ENCODE measurements at places on chromosomes 3 and 15.

GRCh38 chr3:75906555-75907112 lies 121.3 kb upstream of the ZNF717 start:
- peak; percentile 20 for DNase-seq

DNA sequence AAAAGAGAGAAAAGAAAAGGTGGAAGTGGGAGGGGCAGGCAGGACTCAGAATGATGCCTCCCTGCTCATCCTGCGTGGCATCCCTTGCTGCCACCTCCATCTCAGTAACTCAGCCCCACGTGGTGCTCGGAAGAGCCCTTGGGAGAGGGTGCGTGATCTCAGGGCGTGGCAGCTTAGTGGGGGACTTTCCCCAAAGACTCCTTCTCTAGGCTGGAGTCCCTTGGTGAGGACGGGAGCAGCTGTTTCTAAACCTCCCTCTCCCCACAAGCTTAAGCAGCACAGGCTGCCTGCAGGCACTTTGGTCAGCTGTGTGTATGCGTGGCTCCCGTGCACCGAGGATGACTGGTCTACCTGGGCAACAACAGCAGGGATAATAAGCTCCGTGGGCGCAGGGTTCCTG lies 7.4 kb upstream of the ANPEP start:
- DNase-seq, result no peak

GRCh38 chr3:104273046-104273649 lies 1093.6 kb upstream of the ALCAM start:
- peak; percentile 74 for DNase-seq

DNA sequence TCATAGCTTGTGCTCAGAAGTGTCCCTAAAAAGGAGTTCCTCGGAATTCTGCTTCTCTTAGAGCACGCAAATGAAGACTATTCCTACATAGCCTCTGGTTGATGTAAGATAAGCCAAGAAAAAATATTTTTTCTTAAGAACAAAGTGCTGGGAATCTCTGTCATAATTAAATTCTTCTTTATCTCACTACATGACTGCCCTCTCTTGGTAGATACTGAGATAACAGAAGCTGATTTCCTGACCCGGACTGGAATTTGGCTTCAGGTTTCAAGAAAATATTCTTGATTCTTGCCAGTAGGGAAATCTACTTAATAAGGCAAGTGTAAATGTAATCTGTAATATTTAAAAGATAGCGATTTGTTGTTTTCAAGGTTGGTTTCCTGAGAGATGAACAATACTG lies 31.3 kb upstream of the SETMAR start:
- DNase-seq, result peak; percentile 66

- DNase-seq, result no peak
Measured at GRCh38 chr3:34065901-34066300, 267.5 kb downstream of the PDCD6IP start.

GRCh38 chr3:14925729-14926591 lies 21.4 kb upstream of the NR2C2 start:
- peak; percentile 79 for DNase-seq

DNA sequence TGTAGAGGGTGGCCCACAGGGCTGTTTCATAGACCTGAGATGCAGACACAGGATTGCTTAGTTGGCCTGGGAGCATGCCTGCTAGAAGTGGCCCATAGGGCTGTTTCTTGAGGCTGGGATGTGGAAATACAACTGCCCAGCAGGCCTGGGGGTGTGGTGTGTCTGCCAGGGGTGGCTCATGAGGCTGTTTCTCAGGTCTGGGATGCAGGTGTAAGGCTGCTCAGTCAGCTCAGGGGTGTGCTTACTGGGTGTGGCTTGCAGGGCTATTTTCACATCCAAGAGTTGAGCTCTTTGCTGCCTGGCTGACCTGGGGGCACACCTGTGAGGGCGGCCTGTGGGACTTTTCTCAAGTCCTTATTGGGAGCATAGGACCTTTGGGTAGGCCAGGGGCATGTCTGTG lies 131.3 kb downstream of the DOCK3 start:
- DNase-seq, result no peak

- no peak for DNase-seq
Measured at GRCh38 chr15:65027593-65027992, 1.8 kb downstream of the MTFMT start.

DNA sequence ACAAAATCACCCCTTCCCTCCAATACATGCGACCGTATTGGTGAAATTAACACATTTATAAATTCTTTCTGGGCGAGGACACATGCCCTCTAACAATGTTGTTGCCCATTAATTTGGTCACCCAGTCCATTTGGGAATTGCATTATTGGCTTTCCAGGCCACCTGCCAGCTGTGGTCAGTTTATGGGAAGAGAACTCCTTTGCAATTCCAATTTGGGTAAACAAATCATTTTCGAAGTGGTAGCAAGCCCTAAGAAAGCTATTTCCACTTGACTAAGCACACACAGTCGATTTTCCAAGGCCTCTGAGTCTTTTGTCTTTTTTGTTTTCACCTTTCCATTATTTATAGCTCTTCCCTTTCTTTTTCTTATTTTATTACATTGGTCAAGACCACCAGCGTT lies 362.3 kb upstream of the RGMA start:
- DNase-seq, result no peak

DNA sequence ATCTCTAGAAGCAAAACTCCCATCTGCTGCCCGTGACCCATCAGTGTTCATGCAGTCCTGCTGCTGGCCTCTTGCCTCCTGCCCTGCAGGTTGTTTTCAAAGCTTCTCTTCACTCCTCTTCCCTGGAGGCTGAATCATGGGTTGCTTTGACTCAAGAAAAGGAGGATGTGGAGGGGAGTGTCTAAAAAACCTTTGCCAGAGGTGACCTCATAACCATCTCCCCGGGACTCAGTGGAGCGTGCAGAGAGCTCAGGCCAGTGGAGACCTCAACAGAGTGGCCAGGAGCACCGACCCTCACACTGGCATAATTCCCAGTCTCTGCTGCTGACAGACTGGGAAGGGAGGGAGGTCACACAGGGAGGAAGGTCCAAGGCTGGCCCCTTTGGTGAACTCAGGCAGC lies 60.9 kb upstream of the ITGA11 start:
- peak; percentile 45 for DNase-seq

GRCh38 chr3:186973702-186974101 lies 43.4 kb downstream of the ST6GAL1 start:
- DNase-seq, result no peak

GRCh38 chr3:137944593-137944992 lies 65.4 kb upstream of the CLDN18 start:
- DNase-seq, result no peak

DNA sequence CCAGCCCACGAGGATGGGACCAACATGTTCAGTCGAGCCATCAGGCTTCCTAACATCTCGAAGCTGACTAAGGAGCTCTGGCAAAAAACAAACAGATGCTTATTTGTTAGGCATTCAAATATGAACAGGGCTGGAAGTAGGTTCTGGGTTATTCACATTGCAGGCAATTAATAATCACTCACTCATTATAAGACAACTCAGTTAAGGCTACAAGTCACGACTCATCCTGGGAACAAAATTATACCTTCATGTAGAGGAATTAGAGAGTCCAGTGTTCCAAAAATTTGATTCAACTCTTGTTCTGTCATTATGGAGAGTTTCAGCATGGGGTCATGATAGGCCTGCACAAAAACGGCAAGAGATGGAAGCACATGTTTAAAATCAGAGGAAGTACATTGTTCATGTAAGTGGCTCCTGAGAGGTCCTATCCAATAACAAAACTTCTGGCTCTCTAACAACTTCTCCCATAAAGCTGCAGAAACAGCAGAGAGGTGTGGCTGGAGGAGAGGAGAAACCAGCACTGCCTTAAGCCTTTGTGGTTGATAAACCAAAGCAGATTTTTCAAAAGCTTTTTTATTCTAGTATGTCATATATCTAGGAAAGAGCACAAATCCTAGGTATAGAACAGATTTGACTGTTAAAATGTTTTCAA lies 50.6 kb downstream of the ARHGEF3 start:
- DNase-seq, result no peak

- DNase-seq, result no peak
Measured at GRCh38 chr15:85284497-85284896, 95.9 kb upstream of the AKAP13 start.

DNA sequence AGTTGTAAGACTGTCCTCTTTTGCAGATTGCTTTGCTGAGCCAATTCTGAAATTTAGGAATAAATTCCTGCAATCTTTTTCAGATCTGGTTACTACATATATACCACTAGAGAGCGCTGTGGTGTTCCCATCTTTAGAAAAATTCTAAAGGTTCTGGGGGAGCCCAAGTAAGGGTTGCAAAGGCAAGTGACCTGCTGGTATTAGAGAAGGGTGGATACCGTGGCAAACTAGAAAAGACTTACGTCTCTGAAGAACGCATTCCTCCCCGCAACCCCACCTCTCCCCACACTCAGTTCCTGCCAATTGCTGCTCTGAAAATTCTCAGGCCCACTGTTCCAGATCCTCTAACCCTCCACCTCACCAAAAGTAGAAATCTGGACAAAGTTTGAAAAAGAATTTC lies 48.5 kb downstream of the EFHB start:
- peak; percentile 64 for DNase-seq

Data from SK-MEL-5 (cell line).